HEK293T (cell line): ENCODE measurements at places on chromosomes 1 and 21.
A peak's percentile ranks its signal among the peaks of the same experiment; 100 is the strongest.

DNA sequence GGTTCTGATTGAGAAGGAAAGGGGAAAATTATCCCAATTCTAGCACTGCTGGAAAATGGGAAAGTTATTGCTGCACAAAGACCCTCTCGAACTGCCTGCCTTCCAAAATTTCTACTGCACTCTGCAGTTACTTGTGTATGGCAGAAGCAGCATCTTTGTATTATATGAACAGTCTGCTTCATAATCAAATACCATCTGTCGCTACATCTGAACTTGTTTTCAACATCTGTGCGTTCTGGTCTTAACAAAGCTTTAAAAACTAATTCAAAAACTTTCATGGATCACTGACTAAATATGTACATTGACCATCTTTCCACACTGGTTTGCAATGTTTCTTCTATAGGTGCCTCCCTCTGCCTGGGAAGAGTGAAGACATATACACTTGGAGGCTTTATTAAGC lies 79.2 kb downstream of the PROX1 start:
- no peak for DNase-seq

DNA sequence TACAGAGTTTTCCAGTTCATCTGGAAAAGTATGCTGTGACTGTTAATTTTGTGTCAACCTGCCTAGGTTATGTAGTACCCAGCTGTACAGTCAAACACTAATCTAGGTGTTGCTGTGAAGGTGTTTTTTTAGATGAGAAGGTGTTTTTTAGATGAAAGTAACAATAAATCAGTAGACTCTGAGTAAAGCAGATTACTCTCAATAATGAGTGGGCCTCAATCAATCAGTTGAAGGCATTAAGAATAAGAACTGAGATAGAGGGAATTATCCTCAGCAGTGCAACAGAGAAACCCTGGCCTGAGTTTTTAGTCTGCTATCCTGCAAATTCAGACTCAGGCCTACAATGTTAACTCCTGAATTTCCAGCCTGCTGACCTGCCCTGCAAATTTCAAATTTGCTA lies 33.5 kb downstream of the SCAF4 start:
- no peak for DNase-seq

- DNase-seq: no peak
These were observed 3.3 kb upstream of the IL23R start for GRCh38 chr1:67162954-67163353.

GRCh38 chr1:54791880-54792522 lies 9.1 kb downstream of the TTC22 start:
- DNase-seq: peak; percentile 60

DNA sequence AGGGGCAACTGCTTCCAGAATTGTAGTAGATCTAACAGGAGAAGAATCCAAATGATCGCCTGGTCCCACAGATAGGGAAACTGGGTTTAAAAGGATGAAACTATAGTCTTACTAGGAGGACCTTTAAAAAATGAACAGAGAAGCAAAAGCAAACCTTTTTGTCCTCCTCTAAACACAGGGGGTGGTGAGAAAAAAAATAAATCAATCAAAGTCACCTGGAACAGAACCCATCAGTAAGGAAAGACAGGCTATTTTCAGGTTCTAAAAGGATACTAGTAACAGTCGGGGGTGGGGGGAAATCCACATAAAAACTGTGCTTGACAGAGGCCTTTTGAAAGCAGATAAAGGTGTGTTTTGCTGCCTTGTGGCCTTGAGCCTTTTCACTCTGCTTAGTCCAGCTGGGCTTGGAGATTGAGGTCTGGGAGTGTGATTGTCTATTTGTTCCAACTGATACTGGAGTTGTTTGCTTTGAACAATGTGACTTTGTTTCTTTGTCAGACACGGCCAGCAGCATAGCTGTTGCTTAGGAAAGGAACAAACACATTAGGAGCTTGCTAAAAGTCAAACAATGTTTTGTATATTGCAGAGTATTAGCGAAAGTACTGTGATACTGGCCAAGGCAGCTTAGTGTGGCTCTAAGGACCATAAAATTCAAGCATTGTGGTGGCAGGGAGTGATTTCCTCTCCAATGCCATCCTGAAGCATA lies 141.1 kb upstream of the IRF2BP2 start:
- no peak for DNase-seq

- no peak for DNase-seq
These were observed 131.6 kb downstream of the DISP1 start for GRCh38 chr1:222946436-222946835.

- DNase-seq: no peak
These were observed 85.4 kb downstream of the CCDC185 start for GRCh38 chr1:223478606-223479005.

GRCh38 chr1:30516485-30516858 lies 206.9 kb downstream of the MATN1 start:
- DNase-seq: no peak

- no peak for DNase-seq
These were observed 149.9 kb downstream of the SPATA17 start for GRCh38 chr1:217781056-217781455.

DNA sequence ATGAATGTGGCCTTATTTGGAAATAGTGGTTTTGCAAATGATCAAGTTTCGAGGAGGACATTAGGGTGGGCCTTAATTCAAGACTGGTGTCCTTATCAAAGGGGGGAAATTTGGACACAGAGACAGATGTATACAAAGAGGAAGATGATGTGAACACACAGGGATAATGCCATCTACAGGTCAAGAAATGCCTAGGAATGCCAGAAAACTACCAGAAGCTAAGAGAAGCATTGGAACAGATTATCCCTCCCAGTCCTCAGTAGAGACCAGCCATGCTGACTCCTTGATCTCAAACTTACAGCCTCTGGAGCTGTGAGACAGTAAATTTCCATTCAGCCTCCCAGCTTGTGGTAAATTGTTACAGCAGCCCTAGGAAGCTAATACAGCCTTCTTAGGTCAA lies 151.4 kb downstream of the PTGER3 start:
- no peak for DNase-seq

- no peak for DNase-seq
These were observed 32.3 kb downstream of the LAMB3 start for GRCh38 chr1:209619696-209620486.

- DNase-seq: no peak
These were observed 76.0 kb upstream of the NEK2 start for GRCh38 chr1:211751438-211751837.

DNA sequence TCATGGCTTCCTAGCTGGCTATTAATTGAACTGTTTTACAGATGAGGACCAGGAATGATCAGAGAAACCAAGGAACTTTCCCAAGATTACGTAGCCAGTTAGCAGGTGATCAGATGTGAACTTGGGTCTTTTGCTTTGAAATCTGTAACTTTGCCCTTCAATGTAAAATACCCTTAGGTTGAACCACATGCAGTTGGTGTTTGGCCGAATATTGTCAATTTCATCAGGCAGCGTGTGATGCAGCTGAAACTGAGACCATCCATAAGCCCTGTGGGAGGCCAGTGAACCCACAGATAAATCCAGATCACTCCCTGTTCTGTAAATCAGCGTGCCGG lies 150.8 kb downstream of the ETS2 start:
- no peak for DNase-seq

- no peak for DNase-seq
These were observed 5.8 kb upstream of the FOXD3 start for GRCh38 chr1:63316598-63316983.

- DNase-seq: no peak
These were observed 235.4 kb downstream of the PTPRU start for GRCh38 chr1:29471487-29472313.

GRCh38 chr1:182984621-182985020 lies 31.7 kb upstream of the SHCBP1L start:
- DNase-seq: no peak

DNA sequence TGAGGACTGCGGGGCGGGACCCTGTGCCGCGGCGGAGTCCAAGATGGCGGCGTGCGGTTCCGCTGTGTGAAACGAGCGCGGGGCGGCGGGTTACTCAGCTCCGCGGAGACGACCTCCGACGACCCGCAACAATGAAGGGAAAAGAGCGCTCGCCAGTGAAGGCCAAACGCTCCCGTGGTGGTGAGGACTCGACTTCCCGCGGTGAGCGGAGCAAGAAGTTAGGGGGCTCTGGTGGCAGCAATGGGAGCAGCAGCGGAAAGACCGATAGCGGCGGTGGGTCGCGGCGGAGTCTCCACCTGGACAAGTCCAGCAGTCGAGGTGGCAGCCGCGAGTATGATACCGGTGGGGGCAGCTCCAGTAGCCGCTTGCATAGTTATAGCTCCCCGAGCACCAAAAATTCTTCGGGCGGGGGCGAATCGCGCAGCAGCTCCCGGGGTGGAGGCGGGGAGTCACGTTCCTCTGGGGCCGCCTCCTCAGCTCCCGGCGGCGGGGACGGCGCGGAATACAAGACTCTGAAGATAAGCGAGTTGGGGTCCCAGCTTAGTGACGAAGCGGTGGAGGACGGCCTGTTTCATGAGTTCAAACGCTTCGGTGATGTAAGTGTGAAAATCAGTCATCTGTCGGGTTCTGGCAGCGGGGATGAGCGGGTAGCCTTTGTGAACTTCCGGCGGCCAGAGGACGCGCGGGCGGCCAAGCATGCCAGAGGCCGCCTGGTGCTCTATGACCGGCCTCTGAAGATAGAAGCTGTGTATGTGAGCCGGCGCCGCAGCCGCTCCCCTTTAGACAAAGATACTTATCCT lies 430 bp downstream of the RBM15 start:
- DNase-seq: no peak

- peak; percentile 63 for DNase-seq
These were observed 10.4 kb downstream of the C1orf226 start for GRCh38 chr1:162391790-162392563.

GRCh38 chr1:48099072-48099773 lies 102.0 kb upstream of the TRABD2B start:
- no peak for DNase-seq

DNA sequence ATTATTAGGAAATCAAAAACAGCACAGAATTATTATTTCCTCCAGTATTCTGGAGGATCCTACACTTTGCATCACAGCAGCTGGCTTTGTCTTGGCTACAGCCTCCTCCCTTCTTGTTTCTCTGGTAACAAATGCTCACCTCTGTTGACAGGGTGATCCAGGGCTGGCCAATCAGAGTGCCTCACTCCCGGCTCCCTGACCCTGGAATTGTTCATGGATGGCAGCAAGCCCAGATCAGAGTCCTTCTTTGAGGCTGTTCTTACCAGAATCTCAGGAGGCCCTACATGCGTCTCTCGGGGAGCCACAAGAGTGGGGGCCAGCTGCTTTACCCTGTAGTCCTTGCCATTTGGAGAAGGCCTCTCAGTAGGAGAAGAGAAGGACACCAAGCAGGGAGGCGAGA lies 48.4 kb upstream of the IGSF5 start:
- DNase-seq: no peak

GRCh38 chr21:26909972-26910371 lies 56.9 kb downstream of the ADAMTS5 start:
- DNase-seq: no peak

GRCh38 chr1:161381707-161382106 lies 14.0 kb upstream of the CFAP126 start:
- no peak for DNase-seq

DNA sequence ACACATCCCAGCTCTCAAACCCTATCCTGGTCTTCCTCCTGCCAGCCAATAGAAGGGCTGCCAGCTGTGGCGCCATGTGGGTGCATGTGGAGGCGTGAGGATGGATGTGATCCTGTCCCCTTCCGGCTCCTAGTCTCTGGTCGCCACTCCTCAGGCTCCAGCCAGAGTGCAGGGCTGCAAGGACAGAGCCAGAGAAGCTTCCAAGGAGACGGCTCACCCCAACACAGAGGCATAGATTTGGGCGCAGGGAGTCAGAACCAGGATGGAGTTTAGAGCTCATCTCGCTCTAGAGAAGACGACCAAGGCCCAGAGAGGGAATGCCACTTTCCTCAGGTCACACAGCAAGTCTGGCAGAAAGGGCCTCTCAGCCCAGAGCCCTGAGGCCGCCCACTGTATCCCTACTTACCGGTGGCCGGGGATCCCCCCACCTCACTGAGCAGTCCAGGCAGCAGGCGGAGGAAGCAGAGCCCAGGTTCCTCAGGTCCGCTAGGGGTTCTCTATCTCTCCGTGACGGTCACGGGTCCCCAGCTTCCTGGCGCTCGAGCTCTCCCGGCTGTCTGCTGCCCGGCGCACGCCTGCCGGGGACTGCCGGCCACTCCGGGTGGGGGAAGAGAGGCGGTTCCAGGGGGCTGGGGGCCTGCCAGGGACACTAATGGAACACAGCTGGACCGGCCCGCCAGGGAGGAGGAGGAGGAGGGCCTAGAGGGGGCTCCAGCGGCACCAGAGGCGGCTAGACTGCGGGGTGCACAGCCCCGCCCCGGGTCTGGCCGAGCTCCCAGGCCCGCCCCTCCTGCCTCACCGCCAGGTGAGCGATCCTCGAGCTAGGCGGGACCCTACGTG lies at the start of gene COL16A1:
TSS of gene COL16A1 (minus strand) at position 587 of the 840 bp plus-strand sequence. CDS start 1,824 bp downstream, outside the sequence.
- DNase-seq: no peak

- no peak for DNase-seq
These were observed 12.1 kb downstream of the LDLRAD2 start for GRCh38 chr1:21823980-21824702.

DNA sequence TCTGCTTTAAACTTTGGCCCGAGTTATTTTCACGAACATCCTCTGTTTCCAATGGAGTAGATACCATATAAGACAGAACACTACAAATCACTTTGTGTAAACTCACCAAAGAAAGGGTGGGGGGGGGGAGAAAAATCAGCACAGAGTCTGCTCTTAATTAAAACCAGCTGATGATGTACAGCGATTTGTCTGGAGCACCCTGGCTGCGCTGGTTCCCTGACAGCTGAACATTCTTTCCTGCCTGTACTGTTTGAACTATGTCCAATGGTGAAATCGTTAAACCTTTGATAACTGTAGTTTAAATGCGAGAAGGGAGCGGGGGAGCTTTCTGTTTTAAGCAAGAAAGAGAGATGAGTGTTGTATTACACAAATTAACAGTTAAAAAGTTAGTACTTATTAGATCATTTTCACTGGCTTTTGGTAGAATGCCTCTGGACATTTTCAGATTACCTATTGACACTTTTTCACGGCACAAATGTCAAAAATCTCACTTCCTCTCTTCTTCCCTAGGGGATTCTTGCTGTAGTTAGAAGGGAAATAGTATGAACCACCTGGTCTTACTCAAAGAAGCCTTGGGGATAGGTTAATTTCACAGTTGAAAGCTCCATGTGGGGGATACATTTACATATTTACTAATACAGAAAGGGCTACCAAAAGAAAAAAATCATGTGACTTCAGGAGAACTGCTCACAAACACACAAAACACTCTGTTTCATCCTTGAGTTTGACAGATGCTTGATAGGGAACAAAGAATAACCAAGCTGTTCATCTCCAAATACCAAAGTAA lies 140.2 kb upstream of the RUNX1 start:
- DNase-seq: no peak
